ENCODE measurements at places on chromosomes 1 and 21.
A peak's percentile ranks its signal among the peaks of the same experiment; 100 is the strongest.

DNA sequence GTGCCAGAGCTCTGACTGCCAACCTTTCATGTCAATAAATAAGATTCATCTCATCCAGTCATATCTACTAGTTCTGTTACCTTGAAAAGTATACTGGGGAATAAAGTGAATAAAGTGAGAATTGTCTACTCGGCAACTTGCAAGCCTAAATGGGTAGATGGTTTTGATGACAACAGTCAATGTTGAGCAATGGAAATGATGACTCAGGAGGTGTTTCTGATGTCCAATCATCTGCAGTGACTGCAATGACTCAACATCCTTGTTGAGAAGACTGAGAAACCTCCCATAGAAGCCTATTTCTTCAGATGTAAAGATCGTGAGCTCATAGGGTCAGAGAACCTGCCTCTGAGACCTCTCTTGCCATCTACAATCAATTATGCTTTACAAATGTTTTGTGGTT is 276.4 kb downstream of the SPATA17 start:
- no peak for DNase-seq

DNA sequence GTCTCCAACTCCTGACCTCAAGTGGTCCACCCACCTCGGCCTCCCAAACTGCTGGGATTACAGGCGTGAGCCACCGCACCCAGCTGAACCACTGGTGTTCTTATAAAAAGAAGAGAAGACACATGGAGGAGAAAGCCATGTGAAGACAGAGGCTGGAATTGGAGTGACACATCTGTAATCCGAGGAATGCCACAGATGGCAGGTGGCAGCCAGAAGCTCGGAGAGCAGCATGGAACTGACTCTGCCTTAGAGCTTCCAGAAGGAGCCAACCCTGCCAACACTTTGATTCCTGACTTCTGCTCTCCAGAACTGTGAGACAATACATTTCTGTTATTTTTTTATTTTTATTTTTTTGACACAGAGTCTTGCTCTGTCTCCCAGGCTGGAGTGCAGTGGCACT is 59.0 kb upstream of the ATP2B4 start:
- no peak for DNase-seq

DNA sequence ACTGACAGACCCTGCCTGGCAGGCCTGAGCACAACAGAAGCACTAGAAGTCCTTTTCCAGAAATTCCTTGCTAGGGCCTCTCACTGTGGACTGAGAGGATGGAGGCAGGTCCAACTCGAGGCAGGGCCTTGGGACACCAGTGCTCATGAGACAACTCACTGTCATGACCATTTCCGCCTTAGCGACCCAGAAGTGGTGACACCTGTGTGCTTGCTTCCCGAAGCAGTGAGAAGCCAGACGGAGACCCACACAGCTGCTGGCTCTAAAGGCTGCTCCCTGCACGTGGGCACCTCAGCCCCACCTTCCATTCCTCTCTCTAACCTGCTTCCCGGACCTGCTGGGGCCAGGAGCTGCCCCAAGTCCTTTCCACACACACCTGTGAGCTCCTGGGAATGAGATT is 33.0 kb downstream of the KCNC4 start:
- DNase-seq = no peak

DNA sequence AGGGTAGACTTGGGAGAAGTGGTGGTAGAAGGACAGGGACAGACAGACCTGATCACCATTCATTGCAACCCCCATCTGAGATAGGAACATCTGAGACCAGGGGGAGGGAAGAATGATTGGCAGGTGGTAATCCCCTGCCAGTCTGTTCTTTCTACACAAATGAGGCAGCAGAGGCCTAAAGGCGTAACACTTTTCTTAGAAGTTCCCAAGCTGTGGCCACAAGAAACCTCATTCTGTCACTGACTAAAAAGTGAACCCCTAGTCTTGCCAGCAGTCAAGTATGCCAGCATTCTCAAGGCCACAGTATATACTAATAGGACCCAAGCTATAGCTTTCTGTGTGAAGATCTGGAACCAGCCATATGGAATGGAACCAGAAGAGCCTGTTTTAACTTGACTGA is 638.0 kb downstream of the KCNT2 start:
- no peak for DNase-seq

DNA sequence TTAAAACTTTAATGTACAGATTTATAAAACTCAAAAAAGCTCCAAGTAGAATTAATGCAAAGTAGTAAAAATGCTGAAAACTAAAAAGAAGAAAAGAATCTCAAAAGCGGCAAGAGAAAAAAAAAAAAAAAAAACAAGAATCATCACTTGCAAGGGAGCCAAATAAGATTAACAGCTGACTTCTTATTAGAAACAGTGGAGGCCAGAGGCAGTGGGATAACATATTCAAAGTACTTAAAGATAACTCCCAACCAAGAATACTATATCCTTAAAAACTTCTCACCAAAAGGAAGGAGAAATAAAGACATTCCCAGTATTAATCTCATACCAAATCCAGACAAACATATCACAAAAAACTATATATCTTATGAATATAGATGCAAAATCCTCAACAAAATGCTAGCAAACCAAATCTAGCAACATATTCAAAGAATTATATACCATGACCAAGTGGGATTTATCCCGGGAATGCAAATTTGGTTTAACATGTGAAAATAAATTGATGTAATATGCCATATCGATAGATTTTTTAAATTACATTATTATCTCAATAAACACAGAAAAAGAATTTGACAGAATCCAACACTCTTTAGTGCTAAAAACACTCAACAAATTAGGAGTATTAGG is 62.7 kb downstream of the CAMK2N1 start:
- DNase-seq = no peak

DNA sequence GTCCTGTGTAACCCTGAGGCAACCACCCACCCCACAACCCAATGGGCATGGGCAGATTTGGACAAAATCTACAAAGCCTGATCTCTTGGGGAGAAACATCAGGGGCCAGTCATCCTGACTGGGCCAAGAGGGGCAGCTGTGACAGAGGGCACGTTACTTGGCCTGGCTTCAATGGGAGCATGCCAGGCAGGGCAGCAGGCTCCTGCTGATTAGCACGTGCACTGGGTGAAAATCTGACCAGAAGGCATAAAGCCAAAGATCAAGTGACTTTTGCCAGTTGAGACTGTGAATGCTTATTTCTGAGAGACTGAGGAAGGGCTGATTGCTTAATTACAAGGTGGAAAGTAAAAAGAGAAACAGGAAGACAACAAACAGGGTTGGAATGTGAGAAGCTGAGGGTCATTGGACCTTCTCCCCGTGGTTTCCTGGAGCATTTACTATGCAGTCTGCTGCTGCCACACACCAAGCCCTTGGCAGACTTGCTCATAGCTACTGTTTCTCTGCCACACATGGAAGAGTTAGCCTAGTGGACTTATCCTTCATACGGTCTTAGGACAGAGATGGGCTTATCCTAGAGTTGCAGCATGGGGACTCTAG is 39.8 kb upstream of the TNR start:
- no peak for DNase-seq

- no peak for DNase-seq
These were observed 8.2 kb upstream of the PLEKHA6 start for GRCh38 chr1:204367956-204368355.

- no peak for DNase-seq
These were observed 252.2 kb downstream of the SMYD3 start for GRCh38 chr1:246254854-246255253.

DNA sequence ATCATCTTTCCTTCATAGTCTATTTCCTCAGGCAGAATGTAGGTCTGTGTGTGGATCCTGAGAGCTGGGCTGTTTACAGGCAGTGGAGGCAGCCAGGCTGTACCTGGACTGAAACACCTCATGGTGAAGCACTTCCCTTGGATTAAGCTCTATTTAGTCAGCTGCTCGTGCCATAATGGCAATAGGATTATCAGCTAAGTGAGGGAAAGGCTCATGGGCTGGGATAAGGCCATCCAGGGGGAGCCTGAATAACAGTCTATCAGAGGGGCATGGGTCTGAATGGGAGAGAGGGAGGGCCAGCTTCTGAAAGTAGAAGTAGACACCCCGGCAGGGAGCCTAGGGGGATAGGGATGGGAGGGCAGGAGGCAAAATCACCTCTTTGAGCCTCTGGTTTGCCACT is 8.3 kb downstream of the RNASEL start:
- DNase-seq = no peak

DNA sequence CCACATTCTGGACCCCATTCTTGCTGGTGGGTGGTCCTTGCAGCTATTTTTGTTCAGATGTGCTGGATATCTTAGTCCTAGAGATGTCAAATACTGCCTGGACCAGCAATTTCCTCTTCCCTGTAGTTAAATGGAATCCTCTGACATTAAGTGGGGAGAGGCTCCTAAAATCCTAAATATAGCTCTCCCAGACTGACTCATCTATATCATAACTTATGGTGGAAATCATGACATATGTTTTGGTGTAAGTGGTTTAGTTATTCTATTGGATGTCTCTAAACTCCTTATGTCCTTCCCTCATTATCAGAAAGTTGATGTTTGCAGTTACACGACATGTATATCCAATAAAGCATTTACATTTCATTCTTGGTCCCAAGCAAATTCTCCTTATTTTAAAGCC is 73.1 kb downstream of the KCNJ6 start:
- no peak for DNase-seq

- DNase-seq = no peak
These were observed 239.1 kb downstream of the USP25 start for GRCh38 chr21:15968776-15969310.

GRCh38 chr21:42061195-42061985 is 9.7 kb upstream of the UMODL1 start:
- peak; percentile 46 for DNase-seq

DNA sequence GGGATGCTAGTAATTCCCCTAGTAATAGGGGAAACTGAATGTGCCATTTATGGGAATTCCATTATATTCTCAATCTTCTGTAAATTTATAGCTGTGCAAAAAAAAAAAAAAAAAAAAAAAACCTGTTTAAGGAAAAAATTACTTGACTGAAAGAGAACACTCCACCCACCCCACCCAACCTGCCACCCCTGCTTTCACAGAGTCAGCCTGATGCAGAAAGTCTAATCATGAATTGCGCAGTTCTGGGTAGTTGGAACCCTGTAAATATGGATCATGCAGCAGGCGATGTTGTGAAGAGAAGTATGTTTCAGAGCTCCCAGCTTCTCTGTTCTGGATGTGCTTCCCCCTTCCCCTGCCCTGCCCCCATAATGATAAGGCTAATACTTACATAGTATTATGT is 19.6 kb upstream of the LAMC2 start:
- no peak for DNase-seq

DNA sequence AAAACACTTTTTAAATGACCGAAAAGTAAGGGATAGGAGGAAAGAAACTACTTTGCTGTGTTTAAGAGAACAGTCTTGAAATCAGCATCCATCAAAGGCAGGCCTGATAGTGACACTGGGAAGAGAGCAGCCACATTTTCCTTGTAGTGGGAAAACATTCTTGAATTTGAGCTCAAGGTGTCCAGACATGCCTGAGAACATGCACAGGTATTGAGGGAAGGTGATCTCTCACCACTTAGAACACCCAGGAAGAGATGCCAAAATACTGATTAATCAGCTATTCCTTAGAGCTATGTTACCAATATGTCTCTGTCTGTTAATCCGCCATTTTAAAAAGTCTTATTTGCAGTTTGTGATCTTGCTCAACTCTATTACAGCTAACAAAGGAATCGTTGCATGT is 25.9 kb downstream of the IL12RB2 start:
- no peak for DNase-seq

- no peak for DNase-seq
These were observed 22.0 kb downstream of the ZNF697 start for GRCh38 chr1:119626011-119626545.

- DNase-seq = no peak
These were observed 218.4 kb downstream of the HLX start for GRCh38 chr1:221097479-221098281.

DNA sequence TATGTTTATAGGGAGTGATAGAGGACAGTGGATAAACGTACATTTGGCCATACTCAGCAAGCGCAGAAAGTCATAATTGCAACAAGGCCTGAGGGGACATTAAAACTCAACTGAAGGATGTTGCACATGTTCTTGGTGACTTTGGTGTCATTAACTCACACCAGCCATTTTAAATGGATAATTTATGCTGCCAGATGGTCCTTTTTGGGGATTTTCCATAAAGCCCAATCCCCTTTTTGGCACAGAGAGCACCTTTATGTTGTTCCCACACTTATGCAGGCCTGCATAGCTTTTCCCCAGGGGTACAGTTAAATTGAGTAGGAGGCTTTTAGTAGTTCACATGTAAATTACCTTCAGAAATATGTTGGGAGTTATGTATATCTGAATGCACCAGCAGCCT is 279.6 kb downstream of the NFIA start:
- DNase-seq = no peak

- no peak for DNase-seq
These were observed 62.9 kb downstream of the RIPK4 start for GRCh38 chr21:41703857-41704501.

- no peak for DNase-seq
These were observed 45.2 kb downstream of the NENF start for GRCh38 chr1:212477680-212478466.

GRCh38 chr1:54046671-54047383 is 6.2 kb downstream of the TMEM59 start:
- no peak for DNase-seq

DNA sequence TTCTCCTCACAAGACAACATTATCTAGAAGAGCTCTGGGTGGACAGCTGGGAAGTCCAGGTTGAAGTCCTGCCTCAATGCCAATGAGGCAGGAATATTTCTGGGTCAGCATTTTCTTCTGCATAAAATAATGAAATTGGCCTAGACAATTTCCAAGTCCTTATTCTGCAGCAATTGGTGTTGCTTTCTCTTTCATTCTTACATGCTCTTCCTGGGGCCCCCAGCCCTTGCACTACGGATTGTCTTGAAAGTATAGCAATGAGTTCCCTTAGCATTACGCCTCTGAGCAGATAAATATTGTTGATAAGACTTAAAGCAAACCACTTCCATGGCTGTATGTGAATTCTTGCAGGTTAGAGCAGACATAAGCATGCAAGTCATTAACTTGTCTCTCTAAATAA is 188.5 kb downstream of the TGFBR3 start:
- peak; percentile 58 for DNase-seq

- DNase-seq = no peak
These were observed 51.9 kb upstream of the FMOD start for GRCh38 chr1:203402629-203403337.

DNA sequence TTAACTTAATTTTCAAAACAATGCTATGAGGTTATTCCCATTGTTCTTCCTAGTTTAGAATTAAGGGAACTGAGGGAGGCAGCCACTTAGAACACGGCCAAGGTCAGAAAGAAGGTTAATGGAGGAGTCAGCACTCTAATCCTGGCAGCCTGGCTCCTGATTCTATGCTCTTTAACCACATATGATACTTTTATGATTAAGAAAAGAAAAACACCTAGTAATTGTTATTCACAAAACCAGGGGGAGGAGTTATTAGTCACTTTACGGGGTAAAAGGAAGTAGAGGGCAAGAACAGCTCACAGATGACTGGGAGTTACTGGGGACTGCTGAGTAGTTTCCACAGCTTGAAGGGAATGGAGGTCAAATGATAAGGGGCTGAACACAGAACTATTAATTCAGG is 38.6 kb downstream of the GADD45A start:
- DNase-seq = no peak

- no peak for DNase-seq
These were observed 10.3 kb upstream of the C1orf198 start for GRCh38 chr1:230878591-230878990.
